ENCODE measurements at places on chromosomes 13 and 19.

DNA sequence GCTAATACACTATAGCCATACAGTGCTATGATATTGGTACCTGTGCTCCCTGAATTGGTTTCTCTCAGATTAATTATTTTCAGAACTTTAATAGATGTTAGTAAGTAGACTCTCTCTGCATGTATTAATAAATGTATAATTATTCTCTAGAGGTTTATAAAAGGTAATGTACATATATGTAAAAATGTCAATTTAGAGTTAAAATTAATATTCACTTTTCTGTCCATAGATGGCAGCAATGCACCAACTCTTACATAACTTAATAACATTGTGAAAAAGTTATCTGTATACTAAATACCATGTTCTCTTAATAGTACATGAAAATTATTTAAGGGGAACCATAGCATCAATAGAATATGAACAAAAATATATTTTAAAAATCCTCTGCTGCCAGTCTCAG lies 515.0 kb upstream of the KLHL1 start:
- no peak for DNase-seq

DNA sequence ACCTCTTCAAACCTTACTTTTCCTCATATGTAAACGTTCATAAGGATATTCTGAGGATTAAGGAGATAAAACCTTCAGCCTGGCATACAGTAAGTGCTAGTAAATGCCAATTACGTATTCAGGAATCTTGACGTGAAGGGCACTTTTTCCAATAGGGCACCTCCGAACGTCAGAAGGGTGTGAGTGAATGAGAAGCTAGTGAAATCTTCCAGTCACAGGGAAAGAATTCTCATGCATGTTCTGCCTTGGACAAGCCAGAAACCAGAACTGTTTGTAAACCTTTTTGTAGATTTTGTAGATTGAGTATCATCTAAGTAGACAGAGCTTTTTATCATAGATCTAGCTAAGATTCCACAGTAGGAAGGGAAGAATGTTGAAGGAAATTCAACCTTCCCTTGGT lies 16.5 kb downstream of the DGKH start:
- no peak for DNase-seq

- no peak for DNase-seq
Measured at GRCh38 chr19:49870309-49870901, 3.0 kb upstream of the PNKP start.

GRCh38 chr13:67143544-67144115 lies 86.5 kb downstream of the PCDH9 start:
- DNase-seq: no peak

DNA sequence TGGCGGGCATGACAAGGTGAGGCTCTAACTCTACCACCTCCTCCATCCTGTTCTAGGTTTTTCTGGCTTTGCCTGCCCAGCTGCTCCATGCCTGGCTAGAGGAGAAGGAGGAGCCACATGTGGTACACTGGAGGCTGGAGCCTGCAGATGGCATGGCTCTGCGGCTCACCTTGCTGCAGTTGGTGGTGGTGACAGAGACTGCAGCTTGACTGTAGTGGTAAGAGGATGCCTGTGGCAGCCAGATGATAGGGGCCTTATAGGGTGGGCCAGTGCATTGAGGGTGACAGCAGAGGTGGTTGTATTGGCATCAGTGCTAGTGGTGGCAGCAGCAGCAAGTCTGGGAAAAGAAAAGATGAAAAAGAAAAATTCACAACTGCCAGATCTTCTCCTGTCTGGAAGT lies 146.2 kb downstream of the TNFRSF19 start:
- no peak for DNase-seq

DNA sequence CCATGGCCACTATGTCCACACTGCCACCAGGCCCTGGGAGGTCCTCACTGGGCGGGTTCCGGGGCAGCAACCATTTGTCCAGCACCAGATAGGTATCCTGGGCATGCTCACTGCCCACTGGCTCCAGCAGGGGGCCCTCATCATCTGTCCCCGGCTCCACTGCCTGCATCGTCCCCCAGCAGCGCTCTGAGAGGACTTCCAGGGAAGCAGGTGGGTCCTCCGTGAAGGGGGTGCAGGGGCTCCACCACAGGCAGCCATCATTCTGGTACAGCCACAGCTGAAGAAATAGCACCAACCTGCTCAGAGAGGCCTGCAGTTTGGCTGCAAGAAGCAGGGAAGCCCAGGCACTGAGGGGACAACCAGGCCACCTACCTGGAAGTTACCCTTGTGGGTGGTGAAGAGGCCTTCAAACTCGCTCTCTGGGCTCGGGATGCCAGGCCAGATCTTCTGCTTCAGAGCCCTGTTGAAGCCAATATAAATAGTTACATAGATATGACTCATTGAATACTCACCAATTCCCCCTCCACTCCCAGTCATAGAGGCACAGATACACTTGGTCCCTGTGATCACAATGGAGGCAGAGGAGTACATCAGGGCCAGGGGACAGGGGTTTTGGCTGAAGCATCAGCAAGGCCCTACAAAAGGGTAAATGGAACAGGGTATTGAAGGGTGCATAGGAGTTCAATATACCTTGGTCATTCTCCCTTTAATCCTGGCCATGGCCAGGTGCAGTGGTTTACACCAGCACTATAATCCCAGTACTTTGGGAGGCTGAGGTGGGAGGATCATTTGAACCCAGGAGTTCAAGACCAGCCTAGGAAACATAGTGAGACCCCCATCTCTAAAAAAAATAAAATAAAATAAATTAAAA lies 4.1 kb downstream of the SWSAP1 start:
- DNase-seq: no peak

- peak; percentile 6 for DNase-seq
Measured at GRCh38 chr19:21463449-21464105, 41.8 kb upstream of the ZNF429 start.

DNA sequence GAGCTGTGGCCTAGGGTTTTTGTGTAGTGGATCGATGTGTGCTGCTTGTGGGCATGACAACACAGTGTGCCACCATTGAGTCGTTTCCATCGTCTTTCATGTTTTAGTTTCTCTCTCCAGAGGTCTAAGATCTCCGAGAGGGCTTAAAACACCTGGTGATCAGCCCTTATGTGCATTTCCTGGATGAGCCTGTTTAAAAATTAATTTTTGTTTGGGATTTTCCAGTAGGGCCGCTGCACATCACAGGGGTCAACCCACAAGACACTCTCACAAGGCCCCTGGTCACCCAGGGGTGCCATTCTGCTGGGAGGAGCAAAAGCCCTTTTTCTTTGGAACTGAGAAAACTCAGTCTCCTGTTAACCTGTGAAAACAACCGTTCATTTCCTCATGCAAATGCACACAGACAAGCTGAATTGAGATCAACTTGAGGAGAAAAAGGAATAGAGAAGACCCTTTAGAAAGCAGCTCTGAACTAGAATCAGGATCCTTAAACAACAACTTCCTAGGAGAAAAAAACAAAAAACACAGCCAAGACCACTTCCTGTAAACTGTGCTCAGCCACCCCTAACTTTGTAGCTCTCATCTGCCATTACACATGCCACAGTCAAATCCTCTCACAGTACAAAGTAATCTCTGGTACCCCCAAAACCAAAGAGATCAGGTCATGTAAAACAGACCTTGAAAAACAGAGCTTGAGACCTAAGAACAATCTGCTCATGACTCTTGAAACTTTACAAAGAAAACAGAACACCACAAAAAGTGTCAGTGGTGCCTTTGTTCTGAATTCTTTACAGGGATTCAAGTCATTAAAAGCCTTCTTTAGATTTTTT lies 8.3 kb upstream of the MTRF1 start:
- DNase-seq: no peak

- DNase-seq: no peak
Measured at GRCh38 chr19:35301961-35302360, 10.0 kb downstream of the MAG start.

DNA sequence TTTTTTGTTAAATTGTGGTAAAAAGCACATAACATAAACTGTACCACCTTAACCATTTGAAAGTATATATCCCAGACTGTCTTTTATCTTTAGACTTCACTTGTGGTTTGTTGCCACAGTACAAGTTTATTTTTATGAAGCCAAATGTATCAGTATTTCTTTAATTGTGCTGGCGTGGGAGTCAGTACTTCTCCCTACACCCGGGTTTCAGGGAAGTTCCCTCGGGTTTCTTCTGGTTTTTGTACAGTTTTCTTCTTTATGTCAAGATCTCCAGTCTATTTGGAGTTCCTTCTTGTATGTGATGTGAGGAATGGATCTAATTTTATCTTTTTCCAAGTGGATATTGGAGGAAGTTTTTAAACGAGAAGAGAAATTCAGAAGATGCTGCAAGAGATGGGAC lies 20.5 kb downstream of the CCDC8 start:
- no peak for DNase-seq

GRCh38 chr13:51906581-51906980 lies 44.8 kb downstream of the CCDC70 start:
- no peak for DNase-seq

DNA sequence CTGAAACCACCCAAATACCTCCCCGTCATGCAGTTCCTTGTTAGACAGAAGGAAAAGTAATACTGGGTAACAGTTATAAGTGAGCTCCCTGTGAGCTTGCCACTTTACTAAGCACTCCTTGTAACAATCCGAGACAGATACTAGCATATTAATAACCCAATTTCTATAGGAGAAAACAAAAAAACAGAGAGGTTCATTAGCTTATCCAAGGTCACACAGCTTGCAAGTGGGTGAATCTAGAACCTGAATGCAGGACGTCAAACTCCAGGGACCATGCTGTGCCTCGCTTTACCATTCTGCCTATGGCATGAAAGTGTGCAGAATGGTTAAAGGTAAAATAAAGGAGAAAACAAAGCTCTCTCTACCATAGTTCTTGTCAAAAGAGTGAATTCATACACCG lies 15.4 kb downstream of the SIGLEC5 start:
- DNase-seq: no peak

- DNase-seq: no peak
Measured at GRCh38 chr13:40969169-40969901, 49.8 kb downstream of the ELF1 start.

- DNase-seq: no peak
Measured at GRCh38 chr13:109627649-109628048, 158.7 kb downstream of the IRS2 start.

GRCh38 chr19:16589917-16590316 lies 17.7 kb upstream of the SLC35E1 start:
- no peak for DNase-seq

- no peak for DNase-seq
Measured at GRCh38 chr13:35768073-35768472, 291.6 kb upstream of the MAB21L1 start.

DNA sequence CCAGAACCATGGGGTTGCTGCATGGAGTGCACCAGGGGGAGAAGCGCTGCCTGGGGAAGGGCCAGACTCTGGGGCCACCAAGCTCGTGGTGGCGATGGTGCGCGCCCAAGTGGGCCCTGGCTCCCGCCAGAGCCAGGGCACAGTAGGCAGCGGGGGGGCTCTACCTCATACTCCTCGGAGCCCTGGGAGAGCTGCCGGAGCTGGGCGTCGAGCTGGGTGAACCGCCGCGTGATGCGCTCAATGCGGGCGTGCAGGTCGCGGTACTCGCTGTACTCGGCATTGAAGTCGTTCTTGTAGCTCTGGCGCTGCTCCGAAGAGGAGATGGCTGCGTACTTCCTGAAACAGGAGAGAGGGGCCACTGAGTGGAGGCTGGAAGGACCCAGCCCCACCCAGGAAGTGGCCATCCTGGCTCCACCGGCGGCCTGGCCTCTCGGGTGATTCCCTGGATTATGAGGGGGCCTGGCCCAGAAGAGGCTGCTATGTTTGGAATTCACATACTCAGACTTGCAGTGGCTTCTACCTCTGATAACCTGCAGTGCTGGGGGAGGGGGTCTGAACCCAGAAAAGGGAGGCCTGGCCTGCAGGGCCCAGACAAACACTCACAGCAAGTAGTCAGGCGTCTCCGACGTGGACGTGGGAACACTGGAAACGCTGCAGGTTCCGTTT lies 8.3 kb upstream of the ISYNA1 start:
- no peak for DNase-seq

GRCh38 chr13:105672881-105673280 lies 862.6 kb downstream of the EFNB2 start:
- no peak for DNase-seq

DNA sequence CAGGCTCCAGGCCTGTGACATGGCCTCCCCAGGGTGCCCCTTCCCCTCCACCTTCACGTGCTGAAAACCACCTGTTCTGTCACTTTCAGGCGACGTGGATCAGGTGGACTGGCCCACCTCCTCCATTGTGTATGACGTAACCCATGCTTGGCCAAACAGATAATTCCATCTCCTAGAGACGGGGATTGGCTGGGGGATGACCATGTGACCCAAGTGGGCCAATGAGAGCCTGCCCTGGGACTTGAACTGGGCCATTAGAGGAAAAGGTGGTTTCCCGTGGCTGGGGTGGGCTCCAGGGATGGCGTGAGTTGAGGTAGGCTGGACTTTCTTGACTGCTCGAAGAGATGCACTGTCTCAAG lies 3.6 kb upstream of the ADAMTSL5 start:
- no peak for DNase-seq

DNA sequence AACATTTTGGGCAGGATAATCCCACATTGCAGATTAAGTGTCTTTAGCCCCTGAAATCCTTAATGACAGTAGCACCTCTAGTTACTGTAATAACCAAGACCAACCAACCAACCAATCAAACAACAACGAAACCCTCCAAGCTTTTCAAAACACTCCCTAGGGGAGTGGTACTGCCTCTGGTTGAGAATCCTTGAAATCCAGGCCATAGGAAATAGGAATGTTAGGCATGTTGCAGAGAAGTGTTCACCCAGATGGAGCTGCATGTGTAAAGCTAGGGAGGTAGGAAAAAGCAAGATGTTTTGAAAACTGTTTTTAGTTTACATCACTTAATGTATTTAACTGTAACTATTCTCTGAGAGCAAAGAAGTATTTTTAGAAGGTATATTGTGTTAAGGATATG lies 4.5 kb downstream of the LACC1 start:
- no peak for DNase-seq

DNA sequence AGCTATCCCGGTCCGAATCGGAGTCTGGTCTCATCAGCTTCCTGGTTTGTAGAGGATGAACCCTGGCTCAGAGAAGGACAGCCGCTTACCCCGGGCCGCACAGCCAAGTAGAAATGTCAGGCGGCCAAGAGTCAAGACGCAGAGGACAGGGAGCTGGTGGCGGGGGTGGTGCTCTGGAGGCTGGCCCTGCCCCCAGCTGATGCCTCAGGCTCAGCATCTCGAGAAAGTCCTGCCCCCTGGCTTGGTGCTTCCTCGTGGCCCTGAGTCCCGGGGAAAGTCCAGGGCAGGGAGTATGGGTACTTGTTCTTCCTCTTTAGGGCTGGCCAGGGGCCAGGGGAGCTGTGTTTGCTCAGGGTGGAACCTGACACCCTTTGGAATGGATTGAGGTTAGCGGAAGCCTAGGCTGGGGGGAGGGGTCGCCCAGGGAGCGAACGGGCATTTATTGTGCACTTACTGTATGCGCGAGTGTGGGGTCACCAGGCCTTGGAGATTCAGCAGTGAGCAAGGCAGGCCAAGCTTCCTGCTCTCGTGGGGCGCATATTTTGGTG lies 2.2 kb downstream of the TJP3 start:
- no peak for DNase-seq

- no peak for DNase-seq
Measured at GRCh38 chr13:57918913-57919312, 287.4 kb downstream of the PCDH17 start.

All from activated CD4-positive, alpha-beta T cell treated with anti-CD3 and anti-CD28 coated beads, Interleukin-2, amount 50 U/mL, for 4 hours (primary cell).